Bone marrow (tissue), 2 donors: ENCODE measurements at places on chromosomes 1 and 21.
A peak's percentile ranks its signal among the peaks of the same experiment; 100 is the strongest.

GRCh38 chr21:19566975-19567374 is 1163.4 kb upstream of the TMPRSS15 start:
- DNase-seq = no peak

- DNase-seq = peak; percentile 96
Observed at GRCh38 chr1:101112051-101112780, 86.6 kb upstream of the DPH5 start.

DNA sequence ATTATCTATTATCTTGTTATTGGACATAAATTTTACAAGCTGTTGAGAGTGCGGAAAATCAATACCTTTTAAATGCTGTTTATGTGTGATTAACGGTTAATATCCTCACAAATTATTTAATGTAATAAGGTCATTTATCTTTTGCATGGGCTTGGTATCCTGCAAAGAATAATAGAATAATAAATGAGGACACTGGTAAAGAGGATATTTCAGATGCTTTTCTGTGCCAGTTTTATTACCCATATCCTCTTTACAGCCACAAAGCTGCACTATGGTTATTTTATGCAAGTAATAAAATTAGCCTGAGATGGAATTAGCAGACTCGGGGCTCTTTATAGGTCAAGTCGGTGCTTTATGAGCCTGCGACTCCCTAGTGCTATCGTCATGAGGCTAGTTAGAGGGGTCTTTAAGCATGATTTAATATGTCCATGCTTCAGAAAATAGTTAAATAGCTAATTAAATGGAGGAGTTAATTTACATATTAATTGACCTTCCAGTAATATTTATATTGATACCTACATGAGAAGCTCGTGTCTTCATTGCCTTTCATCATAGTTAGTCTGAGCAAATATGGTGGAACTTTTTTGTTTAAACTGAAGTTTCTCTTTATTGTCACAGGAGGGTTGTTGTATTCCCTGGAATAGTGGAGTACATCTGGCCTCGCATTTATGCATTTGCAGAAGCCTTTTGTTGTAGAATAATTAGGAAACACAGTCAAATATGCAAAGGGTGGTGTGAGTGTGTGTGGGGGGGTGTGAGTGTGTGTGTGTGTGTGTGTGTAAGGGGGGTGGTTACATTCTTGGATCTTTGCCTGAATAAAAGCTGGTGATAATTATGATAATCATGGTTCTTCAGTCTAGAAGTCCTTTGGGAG is 120.3 kb downstream of the ATG4C start:
- no peak for DNase-seq

- DNase-seq = no peak
Observed at GRCh38 chr1:152982076-152982475, 1.8 kb upstream of the SPRR1A start.

DNA sequence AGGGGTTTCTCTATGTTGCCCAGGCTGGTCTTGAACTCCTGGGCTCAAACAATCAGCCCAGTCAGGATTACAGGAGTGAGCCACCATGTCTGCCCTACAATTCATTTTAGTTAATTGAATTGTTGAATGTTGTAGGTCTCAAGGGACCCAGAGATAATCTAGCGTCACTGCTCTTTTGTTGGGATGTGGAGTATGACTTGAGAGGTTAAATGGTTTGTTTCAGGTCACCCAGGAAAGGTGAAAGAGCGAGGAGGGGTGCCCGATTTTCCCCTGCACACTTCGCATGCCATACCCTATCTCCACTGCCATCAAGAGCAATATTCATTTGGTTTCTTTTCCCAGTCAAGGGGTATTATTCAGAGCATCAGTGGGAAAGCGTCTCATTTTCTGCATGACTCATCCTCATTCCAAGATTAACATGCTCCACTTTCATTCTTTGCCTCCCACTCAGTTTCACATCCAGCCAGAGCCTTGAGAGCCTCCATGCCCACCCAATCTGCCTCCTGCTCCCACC is 13.1 kb upstream of the SLC30A1 start:
- no peak for DNase-seq

GRCh38 chr1:200184196-200184595 is 156.7 kb downstream of the NR5A2 start:
- DNase-seq = peak; percentile 45

DNA sequence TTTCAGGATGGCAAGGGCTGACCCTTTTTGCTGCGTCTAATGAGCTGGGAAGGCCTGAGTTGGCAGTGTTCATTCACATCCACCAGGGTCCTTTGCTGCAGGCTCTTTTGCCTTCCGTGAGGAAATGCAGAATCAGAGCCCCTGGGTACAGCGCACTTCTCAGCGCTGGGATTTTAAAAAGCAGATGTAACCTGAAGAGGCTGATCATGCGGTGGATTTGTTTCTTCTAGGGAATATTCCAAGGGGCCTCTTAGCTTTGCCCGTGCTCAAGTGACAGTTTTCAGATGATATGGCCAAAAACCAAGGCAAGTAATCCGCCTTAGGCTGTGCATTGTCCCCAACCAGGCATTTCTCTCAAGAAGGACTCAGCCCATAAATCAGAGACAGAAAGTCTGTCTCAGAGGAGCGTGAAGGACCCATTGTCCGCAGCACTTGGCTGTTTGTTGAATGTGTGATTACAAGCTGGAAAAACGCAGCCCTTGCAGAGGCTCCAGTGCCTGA is 237.6 kb downstream of the PTPRC start:
- DNase-seq = no peak

DNA sequence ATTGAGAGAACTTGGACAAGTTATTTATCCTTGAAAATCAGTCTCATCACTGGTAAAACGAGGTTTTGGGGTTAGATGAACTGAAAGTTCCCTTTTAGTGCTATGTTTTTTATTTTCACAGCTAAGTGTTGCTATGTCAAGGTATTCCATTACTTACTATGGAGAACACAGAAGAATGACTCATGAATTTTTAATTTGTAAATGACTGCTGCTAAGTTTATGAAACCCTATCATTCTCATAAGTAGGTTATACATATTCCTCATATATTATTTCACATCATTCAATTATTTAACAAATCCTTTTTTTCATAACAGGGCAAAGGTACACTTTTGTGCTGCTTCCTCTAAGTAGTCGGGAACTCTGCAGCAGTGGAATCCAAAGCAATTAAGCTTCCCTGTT is 52.2 kb upstream of the ATP1A1 start:
- DNase-seq = no peak

- DNase-seq = no peak
Observed at GRCh38 chr1:212214325-212214724, 70.9 kb upstream of the PPP2R5A start.

DNA sequence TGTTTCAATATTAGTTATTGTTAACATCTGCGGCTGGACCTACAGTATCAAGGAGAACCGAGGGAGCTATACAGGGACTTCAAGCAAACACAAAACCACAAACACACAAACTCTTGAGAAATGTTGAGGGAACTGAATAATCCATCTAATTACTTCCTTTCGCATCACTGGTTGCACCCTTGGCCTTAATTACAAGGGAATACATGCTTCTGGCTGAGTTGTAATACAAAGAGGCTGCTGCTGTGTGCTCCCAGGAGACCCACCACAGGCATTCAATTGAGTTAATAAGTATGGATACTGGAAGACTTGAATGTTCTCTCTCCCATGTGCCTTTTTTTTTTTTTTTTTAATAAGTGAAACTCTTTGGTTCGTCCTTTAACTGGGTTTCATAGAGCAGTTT is 16.8 kb upstream of the SMYD2 start:
- no peak for DNase-seq

GRCh38 chr1:205075642-205076155 is 8.6 kb downstream of the TMEM81 start:
- no peak for DNase-seq

DNA sequence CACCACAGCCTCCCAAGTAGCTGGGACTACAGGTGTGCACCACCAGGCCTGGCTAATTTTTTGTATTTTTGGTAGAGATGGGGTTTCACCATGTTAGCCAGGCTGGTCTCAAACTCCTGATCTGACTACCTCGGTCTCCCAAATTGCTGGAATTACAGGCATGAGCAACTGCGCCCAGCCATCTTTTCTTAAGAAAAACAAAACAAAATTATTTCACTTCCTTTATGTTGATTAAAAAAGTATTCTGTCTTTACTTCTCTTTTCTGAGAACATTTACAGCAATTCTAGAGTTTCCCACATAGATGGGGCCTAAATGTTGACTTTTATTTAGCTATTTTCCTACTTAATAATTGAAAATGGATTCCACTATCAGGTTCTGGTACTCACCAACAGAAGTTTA is 17.3 kb upstream of the TMEM183A start:
- no peak for DNase-seq
